ENCODE measurements at places on chromosomes 7 and 10. TPM values are rescaled to one million over a fixed set of nuclear protein-coding genes. Genes with fewer than 3 reads are reported as not detected.

The AKR1C8 gene
- total RNA-seq = not detected

The UPK3B gene
- 0.24 TPM for total RNA-seq

The SLC39A12 gene
- not detected for total RNA-seq

The ABLIM1 gene
- total RNA-seq = 21.2 TPM

The LEP gene
- total RNA-seq = not detected

The MARVELD1 gene
- total RNA-seq = 31.3 TPM

The FAM25A gene
- total RNA-seq = not detected

The TUBB8 gene
- total RNA-seq = not detected

The ETV1 gene
- 23.7 TPM for total RNA-seq

The TMEM184A gene
- total RNA-seq = 2.8 TPM

The PIP gene
- not detected for total RNA-seq

The SPDYE9 gene
- total RNA-seq = 0.26 TPM

The NCOA4 gene
- 139 TPM for total RNA-seq

The CUBN gene
- 0.40 TPM for total RNA-seq

The VWDE gene
- not detected for total RNA-seq

The PDCD11 gene
- total RNA-seq = 32.3 TPM

The FOXI2 gene
- not detected for total RNA-seq

The ZNF804B gene
- not detected for total RNA-seq

The KAZALD1 gene
- 37.5 TPM for total RNA-seq

The GDF2 gene
- total RNA-seq = not detected

The ZCCHC24 gene
- total RNA-seq = 14.1 TPM

The FASTK gene
- total RNA-seq = 177 TPM

The ANKRD61 gene
- 0.35 TPM for total RNA-seq

The NME8 gene
- not detected for total RNA-seq

The INSYN2A gene
- 2.3 TPM for total RNA-seq

The PPP1R17 gene
- total RNA-seq = not detected

The MMD2 gene
- not detected for total RNA-seq

The GIMAP8 gene
- total RNA-seq = not detected

The TDRD1 gene
- total RNA-seq = 0.51 TPM

The SLC18A3 gene
- not detected for total RNA-seq

The PKD2L1 gene
- 0.13 TPM for total RNA-seq

The CYP3A4 gene
- total RNA-seq = 0.11 TPM

The FBH1 gene
- 69.3 TPM for total RNA-seq

The PLAU gene
- total RNA-seq = 154 TPM

The PIK3AP1 gene
- 2.0 TPM for total RNA-seq

The FAM237B gene
- not detected for total RNA-seq

The CACNA2D1 gene
- 261 TPM for total RNA-seq

The GIMAP6 gene
- total RNA-seq = not detected

The TRUB1 gene
- total RNA-seq = 47.0 TPM

The TEX36 gene
- total RNA-seq = not detected

The SH2D4B gene
- not detected for total RNA-seq

The TLL2 gene
- 0.45 TPM for total RNA-seq

The COBL gene
- total RNA-seq = 52.6 TPM

The LRRC72 gene
- total RNA-seq = not detected

The GATA3 gene
- 0.11 TPM for total RNA-seq

The OR2A5 gene
- not detected for total RNA-seq

The BICC1 gene
- 10.3 TPM for total RNA-seq

Data from myocyte (in vitro differentiated cells).